ENCODE measurements at places on chromosomes 2 and 18.
A peak's percentile ranks its signal among the peaks of the same experiment; 100 is the strongest.

DNA sequence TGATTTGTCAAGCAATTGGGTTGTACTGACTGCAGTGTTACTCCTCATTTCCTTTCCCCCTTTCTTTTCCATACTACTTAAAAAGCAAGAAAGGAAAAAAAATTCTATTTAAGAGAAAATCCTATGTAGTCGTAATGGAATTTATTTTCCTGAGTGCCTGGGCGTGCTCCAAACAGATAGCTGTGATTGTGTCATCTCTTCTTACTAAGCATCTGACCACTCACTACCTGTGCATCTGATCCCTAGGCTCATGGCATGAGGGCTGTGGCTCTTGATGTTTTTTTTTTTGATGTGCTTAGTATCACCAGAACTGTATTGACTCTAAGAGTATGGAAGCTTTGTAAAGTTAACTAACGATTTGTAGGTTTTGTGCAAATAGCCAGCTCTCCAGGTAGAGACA, 19.0 kb downstream of the CRIM1 start:
- no peak for DNase-seq

DNA sequence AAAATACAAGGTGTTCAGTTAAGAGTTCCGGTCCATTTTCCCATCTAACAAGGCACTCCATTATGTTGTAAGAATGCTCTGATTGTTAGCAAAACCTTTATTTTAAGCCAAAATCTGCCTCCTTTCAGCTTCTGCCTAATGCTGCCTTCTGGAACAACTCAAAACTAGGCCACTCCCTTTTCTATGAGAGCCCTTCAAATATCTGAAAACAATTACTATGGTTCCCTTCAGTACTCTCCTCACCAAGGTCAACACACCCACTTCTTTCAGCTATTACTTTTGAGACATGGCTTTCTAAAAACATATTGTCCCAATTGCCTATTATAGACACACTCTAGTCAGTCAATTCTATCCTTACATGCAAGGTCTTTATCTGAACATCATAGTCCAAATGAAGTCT, 429.4 kb downstream of the ERBB4 start:
- DNase-seq, result no peak

GRCh38 chr2:162261032-162261945, 18.0 kb upstream of the FAP start:
- DNase-seq, result no peak

DNA sequence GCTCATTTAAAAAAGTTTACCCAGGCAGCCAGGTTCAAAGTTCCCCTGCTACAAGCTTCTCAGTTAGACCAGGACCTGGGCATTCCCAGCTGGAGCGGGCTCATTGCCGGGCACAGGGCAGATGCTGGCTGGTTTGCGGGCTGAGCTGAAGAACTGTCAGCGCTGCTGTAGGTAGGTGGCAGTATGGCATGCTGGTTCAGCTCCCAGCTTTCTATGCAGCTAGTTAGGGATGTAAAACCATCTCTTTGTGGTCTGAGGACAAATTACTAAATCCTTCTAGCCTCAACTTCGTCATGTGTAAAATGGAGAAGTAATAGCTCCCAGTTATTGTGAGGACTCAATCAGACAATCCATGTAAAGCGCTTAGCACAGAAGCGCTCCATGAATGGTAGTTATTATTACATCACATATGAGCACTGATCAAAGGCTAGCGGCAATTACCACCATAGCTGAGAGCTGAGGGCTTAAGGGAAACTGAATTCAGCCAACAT, 2.4 kb upstream of the LDLRAD4 start:
- peak; percentile 36 for DNase-seq

DNA sequence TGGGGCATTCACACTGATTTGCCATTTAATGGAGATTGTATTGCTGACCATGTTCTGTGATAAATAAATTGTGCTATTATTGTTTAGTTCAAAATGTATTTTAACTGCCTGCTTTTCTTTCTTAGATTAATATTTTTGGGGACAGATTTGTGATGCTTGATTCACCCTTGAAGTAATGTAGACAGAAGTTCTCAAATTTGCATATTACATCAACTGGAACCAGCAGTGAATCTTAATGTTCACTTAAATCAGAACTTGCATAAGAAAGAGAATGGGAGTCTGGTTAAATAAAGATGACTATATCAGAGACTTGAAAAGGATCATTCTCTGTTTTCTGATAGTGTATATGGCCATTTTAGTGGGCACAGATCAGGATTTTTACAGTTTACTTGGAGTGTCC, 1.8 kb downstream of the DNAJC10 start:
- DNase-seq, result no peak

DNA sequence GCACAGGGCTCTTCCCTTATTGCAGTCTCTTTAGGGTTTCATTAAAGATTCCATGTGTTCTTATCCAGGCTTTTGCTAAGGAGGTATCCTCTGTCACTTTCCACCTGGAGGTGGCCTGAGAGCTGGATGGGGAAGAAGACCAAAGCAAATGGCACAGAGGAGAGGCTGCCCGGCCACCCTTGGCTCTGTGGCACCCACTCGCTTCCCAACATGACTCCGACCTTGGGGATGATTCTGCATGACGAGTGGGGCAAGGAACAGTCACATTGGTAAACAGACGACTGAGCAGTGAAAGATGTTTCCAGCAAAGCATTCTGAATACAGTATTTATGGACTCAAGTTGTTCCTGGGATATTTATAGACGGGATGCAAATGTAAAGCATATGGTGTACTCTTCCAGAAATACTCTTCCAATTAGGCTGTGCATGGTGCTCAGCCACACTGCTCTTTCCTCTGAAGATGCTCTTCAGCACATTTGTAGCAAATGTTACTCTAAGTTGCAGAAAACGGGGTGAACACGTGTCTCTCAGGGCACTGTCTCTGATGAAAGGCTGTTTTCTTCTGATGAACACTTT, 377.1 kb upstream of the HS6ST1 start:
- no peak for DNase-seq

- no peak for DNase-seq
Observed at GRCh38 chr2:236176417-236176816, 8.2 kb upstream of the GBX2 start.

DNA sequence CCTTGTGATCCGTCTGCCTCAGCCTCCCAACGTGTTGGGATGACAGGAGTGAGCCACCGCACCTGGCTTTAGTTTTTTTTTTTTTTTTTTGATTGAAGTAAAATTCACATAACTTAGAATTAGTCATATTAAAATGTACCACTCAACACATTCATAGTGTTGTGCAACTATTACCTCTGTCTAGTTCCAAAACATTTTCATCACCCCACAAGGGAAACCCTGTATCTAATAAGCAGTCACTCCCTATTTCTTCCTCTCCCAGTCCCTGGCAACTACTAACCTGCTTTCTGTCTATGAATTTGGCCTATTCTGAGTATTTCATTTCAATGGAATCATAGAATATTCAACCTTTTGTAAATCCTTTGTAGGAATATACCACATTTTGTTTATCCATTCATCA, 123.9 kb upstream of the FAM117B start:
- DNase-seq, result no peak

- no peak for DNase-seq
Observed at GRCh38 chr2:231362555-231363184, 32.8 kb upstream of the B3GNT7 start.

DNA sequence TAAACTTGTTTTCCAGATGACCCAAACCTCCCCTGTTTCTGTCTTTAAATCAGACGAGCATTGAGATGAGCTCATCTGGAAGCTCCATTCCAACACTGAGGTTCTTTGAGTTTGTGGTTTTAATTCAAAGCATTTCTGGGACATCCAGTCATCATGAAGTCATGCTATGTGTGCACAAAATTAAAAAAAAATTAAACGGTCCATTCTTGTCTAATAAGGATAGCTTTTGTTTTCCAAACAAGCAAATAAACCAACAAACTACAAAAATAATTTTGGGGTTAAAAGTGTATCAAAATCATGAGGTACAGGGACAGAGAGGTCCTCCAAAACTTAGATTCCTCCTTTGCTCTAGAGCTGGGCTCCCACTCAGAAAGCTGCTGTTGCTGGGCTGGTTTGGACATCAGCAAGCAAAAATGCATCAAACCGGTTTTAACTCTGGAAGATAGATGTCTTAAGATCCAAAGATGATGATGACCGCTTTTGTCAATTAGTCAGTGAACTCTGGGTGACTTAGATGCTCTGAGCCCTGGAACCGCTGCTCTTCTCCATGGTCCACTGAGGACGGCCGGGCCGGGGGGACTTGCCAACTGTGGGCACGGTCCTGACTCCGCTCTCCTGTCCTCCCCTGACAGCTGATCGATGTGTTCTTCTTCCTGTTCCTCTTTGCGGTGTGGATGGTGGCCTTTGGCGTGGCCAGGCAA, 65.4 kb downstream of the TRPM8 start:
- DNase-seq, result no peak

Data from NCI-H1092 (cell line).